CD4-positive, alpha-beta T cell treated with Interleukin-4 for 1 hour (primary cell): ENCODE measurements at places on chromosomes 2 and 18.

GRCh38 chr2:56450772-56451171 lies 267.0 kb downstream of the CCDC85A start:
- no peak for DNase-seq

DNA sequence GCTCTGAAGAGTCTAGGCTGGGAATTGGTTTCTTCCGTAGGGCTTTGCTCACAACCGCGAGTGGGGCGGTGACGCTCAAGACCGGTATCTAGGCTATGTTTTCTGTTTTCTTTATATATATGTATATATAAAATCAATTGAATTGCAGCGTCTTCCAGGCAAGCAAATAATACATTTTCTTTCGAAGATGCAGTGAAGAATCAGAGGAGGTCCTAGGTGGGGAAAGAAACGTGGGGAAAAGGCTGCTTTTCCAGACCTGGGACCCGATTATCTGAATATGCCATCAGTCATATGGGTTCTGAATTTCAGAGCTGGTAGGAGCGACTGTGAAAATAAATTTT lies 714 bp upstream of the SCN9A start:
- DNase-seq, result no peak

DNA sequence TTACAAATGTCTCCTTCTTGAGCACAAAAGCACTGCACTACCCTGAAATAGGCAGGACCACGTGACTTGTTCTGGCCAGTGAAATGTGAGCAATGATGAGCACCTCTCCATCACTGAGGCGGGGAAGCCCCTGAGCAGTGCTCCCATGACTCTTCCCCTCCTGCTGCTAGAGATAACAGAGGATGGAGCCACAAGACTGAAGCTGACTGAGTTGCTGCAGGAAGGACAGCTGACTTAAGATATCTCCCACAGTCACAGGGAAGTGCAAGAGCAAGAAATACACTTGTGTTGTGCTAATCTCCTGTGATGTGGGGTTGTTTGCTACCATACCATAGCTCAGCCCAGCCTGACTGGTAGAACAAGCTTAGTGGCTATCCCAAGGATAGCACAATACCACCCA lies 38.7 kb downstream of the STK39 start:
- DNase-seq, result no peak

DNA sequence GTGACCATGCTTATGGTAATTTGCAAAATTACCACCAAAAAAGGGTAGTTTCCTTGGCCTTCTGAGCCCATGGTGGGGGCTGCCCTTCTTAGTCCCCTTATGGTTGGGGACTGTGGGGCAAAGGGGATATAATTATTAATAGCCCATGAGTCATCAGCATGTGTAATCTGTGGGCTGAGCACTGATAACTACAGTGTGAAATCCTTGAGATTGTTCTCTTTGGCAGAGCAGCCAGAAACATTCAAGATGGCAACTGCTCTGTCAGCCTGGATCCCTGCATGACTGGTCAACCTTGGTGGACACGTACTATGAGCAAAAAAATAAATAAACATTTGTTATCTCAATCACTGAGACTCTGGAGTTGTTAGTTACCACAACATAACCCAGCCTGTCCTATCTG lies 61.3 kb downstream of the MGAT4A start:
- no peak for DNase-seq

- no peak for DNase-seq
Observed at GRCh38 chr18:72128649-72129048, 415.5 kb downstream of the CBLN2 start.

DNA sequence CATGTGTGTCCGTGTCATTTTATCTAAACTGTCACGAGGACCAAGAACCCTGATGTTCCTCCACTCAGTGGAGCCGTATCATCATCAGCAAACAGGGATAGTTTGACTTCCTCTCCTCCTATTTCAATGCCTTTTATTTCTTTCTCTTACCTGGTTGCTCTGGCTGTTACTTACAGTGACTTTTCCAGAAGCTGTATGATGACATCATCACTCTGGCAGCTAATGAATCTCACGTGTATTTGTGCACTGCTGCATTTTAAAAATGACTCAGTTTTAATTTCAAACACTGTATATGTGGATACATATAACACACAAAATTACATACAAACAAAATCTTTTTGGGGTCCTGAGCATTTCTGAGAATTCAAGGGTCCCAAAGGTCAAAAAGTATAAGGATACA lies 481.4 kb downstream of the CDH2 start:
- no peak for DNase-seq

GRCh38 chr2:11777066-11777782 lies 30.8 kb downstream of the LPIN1 start:
- DNase-seq, result no peak

- DNase-seq, result no peak
Observed at GRCh38 chr2:102022884-102023539, 31.3 kb downstream of the IL1R2 start.

- DNase-seq, result no peak
Observed at GRCh38 chr2:176812246-176812775, 400.3 kb upstream of the HNRNPA3 start.

DNA sequence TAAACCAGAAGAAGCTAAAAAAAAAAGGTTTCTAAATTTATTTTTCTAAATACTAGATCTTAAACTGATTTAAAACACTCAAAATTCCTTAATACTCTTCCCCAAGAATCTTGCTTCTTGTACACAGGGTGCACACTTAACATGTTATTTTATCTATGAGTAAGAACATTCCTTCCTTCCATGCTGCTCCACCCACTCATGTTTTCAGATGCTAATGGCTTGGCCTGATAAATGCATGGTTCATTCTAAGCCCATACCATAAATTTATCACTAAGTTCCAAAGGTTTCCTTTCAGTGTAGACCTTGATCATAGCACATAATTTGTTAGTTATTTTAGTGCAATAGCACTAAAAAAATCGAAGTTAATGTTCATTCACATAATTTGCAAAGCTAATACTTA lies 8.1 kb downstream of the FBXO48 start:
- DNase-seq, result no peak

DNA sequence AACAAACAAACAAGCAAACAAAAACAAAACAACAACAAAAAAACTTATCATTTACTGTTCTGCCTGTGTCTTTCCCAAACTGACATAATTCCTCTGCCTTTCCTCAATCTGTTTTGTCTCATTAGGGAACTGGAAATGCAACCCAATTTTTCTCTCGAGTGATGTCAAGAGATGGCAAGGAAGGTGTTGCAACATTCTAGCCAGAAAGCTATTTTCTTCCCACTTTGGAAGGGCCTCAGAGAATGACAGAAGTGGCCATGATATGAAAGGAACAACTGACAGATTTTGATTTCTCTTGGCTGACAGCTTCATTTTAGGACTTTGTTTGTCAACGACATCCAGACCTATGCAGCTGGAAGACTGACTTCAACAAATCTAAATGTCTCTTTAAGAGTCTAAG lies 24.7 kb downstream of the RND3 start:
- DNase-seq, result no peak
